Dermis blood vessel endothelial cell (primary cell): ENCODE measurements at places on chromosomes 16 and 17. TPM values are rescaled to one million over a fixed set of nuclear protein-coding genes. Genes with fewer than 3 reads are reported as not detected.

SECTM1 gene
- total RNA-seq = 3.6 and 7.5 TPM in 2 replicates

BEAN1 gene
- total RNA-seq = 0.09 and 0.34 TPM in 2 replicates

ADAM11 gene
- under 0.01 and 0.09 TPM in 2 replicates for total RNA-seq

GP2 gene
- not detected in 2 replicates for total RNA-seq

PRAC2 gene
- total RNA-seq = not detected in 2 replicates
